ENCODE measurements at places on chromosomes 11 and 22.
A peak's percentile ranks its signal among the peaks of the same experiment; 100 is the strongest.

DNA sequence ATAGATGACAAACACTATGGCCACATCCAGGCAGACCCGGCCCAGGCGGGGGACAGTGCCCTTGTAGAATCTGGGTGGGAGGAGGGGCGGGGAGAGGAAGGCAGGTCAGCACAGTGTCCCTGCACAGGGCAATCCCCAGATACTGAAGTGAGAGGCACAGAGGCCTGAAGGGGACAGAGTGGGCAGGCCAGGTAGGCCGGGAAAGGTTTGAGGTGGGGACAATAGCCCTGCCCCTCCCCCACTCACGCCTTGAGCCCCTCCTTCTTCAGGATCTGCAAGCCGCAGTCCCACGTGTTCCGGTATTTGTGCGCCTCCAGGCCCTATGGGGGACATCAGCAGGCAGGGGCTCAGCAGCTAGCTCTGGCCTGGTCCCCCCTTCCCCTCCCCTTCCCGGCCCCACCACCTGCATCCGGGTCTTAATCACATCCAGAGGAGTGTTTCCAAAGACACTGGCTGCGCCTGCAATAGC, 2.3 kb downstream of the SLC25A1 start:
- DNase-seq, result no peak
- H3K4me3 ChIP-seq, result no peak overlapping the region
- H3K36me3 ChIP-seq, result no peaks in the 10 kb centered on the region
- peaks cover 4% of the 10 kb centered on the region for H3K4me1 ChIP-seq

- no peak overlapping the region for H3K27ac ChIP-seq
- H3K4me3 ChIP-seq, result no peak overlapping the region
- H3K27me3 ChIP-seq, result no peaks in the 10 kb centered on the region
- no peaks in the 10 kb centered on the region for H3K36me3 ChIP-seq
- no peak for DNase-seq
Measured at GRCh38 chr11:79102840-79103239, 338.0 kb downstream of the TENM4 start.

- no peak overlapping the region for H3K27ac ChIP-seq
- peak; percentile 61 for DNase-seq
- no peaks in the 10 kb centered on the region for H3K4me1 ChIP-seq
- no peaks in the 10 kb centered on the region for H3K27me3 ChIP-seq
- no peaks in the 10 kb centered on the region for H3K36me3 ChIP-seq
Measured at GRCh38 chr11:116454020-116454645, 318.7 kb downstream of the BUD13 start.

- H3K27me3 ChIP-seq, result no peaks in the 10 kb centered on the region
- no peak for DNase-seq
- peak overlapping the region; percentile 83 for H3K27ac ChIP-seq
- peaks cover 8% of the 10 kb centered on the region for H3K4me1 ChIP-seq
- no peaks in the 10 kb centered on the region for H3K36me3 ChIP-seq
Measured at GRCh38 chr11:94925422-94926270, 47.7 kb downstream of the CWC15 start.

Measured in uterus (tissue), 4 donors.